AG08395 (cell line): ENCODE measurements at places on chromosomes 7 and 10.

DNA sequence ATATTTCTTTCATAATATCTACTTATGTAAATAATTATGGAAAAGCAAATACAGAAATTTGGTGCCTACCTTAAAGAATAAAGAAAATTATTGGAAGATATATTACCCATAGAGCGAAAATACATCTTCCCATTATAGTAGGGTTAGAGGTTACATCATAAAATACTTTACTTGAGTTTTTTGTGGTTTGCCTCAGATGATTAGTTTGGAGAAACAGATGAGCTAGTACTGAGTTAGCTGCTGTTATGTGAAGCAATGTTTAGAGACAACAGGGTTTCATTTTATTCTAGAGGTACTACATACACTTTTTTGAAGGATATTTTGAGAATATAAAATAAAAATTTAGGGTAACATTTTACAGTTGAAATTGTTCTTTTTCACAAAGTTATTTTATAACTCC, 2.9 kb upstream of the MLLT10 start:
- no peak for DNase-seq

DNA sequence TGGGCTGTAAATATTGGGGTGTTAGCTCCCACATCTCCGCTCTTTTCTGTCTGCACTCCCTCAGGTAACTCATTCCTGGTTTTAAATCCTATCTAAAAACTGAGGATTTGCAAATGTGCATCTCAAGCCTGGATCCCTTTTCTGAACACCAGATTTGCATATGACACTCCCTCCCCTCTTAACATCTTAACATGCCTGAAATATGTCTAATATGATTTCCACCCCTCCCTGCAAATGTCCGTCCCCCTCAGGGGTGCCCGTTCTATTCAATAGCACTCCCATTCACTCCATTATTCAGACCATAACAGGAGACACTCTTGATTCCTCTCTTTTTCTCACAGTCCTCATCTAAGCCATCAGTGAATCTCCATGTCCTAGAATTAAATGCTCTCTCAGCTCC, 8.3 kb upstream of the CALD1 start:
- DNase-seq, result no peak

- DNase-seq, result no peak
Observed at GRCh38 chr10:6233725-6234277, 31.1 kb downstream of the PFKFB3 start.

DNA sequence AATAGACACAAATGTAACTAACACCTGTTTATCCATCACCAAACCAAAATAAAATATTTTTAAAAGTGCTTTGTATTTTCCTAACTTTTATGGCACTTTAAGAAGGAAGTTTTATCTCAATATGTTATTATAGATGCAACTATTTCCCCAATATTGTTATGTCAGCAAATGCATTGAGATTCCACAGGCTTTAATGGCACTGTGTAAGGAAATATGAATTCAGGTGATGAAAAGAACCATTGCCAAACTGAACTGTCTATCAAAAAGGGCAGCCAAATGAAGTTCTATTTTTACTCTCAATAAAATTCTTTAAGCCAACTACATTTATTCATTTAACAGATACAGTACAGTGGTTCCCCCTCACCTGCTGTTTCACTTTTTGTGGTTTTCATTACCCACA, 67.2 kb upstream of the OIT3 start:
- no peak for DNase-seq

- peak; percentile 12 for DNase-seq
Observed at GRCh38 chr7:104643587-104644217, 315.3 kb downstream of the LHFPL3 start.

- DNase-seq, result peak; percentile 56
Observed at GRCh38 chr10:97499561-97500296, 1.0 kb downstream of the UBTD1 start.

- DNase-seq, result no peak
Observed at GRCh38 chr7:115662120-115662519, 368.4 kb downstream of the TFEC start.

DNA sequence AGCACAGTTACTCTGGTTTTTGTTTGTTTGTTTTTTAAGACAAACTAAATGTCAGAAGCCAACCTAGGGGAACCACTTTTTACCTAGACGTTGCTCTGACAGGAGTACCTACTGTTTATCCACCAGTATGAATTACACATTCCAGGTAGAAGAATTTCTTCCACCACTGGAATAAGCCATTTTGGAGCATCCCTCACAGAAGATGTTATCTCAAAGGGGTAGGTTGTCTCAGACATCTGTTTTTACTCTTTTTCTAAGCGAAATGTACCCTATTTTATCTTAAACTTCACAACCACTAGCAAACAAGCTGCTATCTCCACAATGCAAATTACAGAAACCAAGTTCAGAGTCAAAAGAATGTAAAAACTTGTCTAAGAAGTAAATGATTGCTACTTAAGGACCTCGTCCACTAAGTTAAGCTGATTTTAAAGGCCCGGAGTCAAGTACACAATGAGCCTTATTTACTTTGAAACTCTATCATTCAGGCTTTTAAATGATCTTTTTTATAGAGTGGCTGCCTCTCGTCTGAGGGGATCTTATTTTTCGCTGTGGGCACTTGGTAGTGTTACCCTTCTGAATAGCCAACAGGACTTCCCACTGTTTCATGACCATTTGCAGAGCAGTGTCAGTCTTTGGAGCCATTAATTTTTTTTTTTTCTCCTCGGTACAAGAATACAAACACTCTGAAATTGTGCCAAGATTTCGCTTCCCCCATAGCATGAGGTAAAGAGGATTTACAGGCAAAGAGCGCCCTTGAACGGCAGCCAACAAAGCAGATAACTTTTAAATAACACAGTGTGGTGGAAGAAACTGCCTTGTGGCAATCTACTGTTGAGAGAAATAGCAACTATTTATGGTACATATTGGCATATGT, 15.7 kb upstream of the ARMC3 start:
- DNase-seq, result no peak

DNA sequence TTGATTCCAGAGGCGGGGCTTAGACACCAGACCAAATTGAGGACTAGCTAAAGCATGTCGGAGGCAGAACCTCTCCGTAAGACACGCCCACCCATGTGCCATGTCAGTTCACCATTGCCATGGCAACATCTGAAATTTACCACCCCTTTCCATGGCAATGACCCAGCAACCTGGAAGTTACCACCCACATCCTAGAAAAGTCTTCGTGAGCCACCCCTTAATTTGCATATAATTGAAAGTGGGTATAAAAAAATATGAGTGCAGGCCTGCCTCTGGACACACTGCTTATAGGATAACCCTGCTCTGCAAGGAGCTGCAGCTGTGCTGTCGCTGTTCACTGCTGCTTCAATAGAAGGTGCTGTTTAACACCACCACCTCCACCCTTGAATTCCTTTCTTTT, 28.0 kb downstream of the TMEM270 start:
- DNase-seq, result no peak

DNA sequence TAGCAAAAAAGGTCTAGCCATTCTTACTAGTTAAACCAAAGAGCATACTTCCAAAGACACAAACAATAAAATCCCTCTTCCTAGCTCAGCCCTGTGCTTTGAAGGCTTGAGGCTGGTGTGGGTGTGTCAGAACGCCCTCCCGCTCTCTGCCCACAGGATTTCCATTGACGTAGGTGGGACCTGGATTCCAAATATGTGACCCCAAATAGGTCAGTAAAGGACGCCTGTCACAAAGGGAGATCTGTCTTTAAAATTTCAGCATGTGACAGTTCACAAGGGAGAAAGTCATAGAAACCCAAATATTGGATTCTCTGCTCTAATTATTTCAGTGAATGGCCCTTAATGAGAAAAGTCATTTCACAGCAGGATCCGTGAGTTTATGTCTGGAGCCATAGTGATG, 39.9 kb upstream of the LYZL1 start:
- DNase-seq, result no peak

- no peak for DNase-seq
Observed at GRCh38 chr10:123399276-123399839, 245.2 kb downstream of the BUB3 start.

GRCh38 chr10:79159785-79160184, 91.0 kb downstream of the ZMIZ1 start:
- DNase-seq, result peak; percentile 65

DNA sequence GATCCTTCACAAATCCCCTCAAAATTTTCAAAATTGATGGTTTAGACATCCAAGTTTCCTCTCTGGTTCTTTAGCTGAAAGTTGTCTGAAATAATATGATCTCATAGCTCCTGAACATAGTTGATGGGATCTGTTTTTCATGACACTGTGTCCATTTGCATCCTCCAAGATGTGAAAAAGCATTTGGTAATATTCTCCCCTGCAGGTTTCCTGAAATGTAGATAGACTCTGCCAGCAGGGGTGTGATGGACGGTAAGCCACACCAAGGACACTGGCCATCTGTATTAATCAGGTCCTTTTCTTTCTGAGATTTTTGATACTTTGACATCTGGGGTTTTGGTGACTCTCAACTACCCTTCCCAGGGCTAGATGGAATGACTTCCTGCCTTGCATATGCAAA, 79.6 kb upstream of the GRB10 start:
- no peak for DNase-seq

DNA sequence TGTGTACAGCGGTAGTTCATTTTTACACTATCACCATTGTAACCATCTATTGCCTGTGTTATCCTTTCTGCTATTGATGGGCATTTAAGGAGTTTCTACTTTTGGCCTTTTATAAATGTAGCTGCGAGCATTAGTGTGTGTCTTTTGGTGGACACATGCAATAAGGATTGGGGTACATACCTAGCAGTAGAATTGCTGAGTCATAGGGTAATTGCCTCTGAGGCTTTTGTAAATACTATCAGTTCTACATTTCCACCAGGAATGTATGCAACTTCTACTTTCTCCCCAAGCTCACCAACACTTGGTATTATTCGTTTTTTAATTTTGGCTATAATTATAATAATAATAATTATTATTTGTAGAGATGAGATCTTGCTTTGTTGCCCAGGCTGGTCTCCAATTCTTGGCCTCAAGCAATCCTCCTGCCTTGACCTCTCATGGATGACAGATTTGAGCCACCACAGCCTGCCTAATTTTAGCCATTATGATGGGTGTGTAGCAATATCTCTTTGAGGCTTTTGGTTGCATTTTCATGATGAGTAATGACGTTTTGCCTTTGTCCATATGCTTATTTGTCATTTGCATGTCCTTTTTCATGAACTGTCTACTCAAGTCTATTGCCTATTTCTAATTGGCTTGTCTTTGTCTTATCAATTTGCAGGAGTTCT, 277.0 kb downstream of the ACTR3B start:
- DNase-seq, result no peak

DNA sequence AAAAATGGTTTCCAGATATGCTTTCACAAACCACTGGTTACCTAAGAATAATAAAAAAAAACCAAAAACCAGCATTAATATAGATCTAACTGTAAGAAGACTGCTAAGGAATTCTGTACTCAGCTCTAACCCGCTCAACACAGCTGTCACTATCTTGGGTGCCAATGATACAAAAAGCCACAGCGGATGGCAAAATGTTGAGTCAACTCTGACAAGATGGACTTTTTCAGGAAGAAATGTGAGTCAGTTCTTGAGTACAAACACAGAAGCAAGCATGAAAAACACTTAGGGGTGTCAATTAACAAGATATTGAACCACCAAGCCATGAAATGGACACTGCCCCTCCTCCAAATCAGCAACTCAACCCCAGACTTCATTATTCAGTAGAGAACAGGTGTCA, 55.0 kb downstream of the CTTNBP2 start:
- no peak for DNase-seq

- DNase-seq, result no peak
Observed at GRCh38 chr10:84294766-84295447, 33.5 kb upstream of the CCSER2 start.

DNA sequence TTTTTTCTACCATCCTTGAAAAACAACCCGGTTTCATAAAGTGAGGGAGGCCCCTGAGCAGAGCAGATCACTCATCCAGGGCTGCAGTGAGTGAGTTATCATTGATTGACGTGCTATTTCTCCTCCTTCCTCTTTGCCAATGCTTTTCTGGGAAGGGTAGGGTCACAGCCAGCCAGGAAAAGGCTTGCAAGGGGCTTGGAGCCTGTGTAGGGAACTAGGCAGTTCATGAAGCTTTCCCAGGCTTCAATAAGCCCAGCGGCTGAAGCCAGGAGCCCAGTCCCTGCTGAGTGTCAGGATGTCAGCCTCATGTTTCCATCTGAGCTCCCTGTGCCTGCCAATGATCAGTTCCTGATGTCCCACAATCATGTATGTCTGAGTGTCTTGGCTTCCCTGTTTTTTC, 584.7 kb downstream of the GALNT17 start:
- no peak for DNase-seq

GRCh38 chr7:126702242-126703016, 550.3 kb downstream of the GRM8 start:
- peak; percentile 4 for DNase-seq

DNA sequence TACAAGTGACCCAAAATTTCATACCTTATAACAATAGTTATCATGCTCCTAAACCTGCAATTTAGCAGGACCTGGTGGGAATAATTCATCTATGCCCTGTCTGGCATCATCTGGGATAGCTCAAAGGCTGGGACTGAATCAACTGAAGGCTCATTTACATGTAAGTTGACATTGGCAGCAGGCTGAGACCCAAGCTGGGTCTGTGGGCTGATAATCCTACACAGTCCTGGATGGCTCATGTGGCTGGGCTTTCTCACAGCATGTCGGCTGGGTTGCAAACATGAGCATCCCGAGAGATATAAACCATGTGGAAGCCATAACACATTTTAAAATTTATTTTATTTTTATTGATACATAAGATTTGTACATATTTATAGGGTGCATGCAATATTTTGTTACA, 19.5 kb upstream of the ABCB5 start:
- no peak for DNase-seq

DNA sequence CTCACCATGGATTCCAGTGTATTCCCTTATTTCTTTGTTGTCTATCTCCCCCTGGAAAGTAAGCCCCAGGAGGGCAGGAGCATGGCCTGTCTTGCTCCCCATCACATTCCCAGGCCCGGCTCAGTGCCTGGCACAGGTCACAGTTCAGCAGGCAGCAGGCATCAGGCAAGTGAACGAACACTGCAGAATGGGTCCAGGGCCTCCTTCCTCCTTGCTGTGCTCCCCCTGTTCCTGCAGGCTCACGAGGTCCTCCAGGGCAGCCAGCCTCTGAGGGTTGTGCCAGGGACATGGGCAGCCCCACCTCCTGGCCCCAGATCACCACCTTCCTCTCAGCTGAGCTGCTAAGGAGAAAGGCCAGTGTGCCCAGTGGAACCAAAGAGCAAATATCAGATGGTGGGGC, 41.8 kb downstream of the PDLIM1 start:
- no peak for DNase-seq

DNA sequence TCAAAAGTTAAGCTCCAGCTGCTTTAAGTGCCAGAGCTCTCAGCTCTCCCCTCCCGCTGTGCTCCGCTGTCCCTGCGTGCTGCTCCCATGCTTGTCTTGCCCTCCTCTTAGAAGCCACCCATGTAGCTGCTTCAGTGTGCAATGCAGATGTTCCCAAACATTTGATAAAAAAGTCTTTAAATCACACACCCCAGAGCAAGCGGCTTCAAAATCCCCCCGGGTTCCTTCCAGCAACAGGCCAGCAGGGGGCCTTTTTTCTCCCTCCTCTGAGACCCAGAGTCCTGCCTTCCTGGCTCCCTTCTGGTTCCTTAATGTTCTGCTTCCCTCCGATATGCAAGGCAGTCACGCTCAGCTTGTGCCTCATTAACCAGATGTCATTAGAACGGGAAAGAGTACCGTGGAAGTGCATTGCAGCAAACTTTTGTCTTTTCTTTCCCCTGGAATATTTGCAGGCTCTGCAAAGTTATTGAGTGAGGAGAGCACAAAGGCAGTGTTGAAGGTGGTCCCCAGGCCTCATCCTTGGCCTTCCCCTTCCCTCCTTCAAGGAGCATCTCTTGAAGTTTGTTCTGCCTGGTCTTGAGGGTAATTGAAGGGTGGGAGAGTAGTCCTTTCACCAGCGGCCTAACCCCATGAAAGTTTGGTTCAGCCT, 25.5 kb downstream of the LDB3 start:
- peak; percentile 79 for DNase-seq
